Left renal cortex interstitium (tissue), 4 donors: ENCODE measurements at places on chromosomes 3 and 15. TPM values are rescaled to one million over a fixed set of nuclear protein-coding genes. Genes with fewer than 3 reads are reported as not detected.

Gene B3GALNT1
- 41.0 TPM for polyA plus RNA-seq

Gene GOLGA8J
- polyA plus RNA-seq = 3.0 TPM

Gene CD96
- polyA plus RNA-seq = 0.59 TPM

Gene DUOXA2
- not detected for polyA plus RNA-seq

Gene SEMA6D
- polyA plus RNA-seq = 48.8 TPM

Gene AHSG
- 90.9 TPM for polyA plus RNA-seq

Gene LSAMP
- polyA plus RNA-seq = 15.0 TPM

DNA sequence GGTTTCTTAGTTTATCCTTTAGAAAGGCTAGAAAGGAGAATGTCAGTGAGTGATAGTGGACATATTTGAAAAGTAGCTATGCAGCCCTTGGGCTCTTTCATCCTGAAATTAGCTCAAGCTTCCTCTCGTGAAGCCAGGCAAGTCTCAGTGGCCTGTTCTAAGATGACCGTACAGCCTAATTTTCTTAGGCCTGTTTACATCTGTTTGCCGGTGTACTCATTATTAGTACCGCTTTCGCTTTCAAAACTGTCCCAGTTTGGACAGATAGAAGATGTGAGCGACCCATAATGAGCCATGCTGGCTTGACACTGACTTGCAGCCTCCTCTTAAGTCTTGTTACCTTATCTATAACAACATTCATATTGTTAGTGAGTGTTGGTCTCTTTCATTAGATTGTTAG, 5.7 kb upstream of the ARL14 start:
- DNase-seq = no peak

DNA sequence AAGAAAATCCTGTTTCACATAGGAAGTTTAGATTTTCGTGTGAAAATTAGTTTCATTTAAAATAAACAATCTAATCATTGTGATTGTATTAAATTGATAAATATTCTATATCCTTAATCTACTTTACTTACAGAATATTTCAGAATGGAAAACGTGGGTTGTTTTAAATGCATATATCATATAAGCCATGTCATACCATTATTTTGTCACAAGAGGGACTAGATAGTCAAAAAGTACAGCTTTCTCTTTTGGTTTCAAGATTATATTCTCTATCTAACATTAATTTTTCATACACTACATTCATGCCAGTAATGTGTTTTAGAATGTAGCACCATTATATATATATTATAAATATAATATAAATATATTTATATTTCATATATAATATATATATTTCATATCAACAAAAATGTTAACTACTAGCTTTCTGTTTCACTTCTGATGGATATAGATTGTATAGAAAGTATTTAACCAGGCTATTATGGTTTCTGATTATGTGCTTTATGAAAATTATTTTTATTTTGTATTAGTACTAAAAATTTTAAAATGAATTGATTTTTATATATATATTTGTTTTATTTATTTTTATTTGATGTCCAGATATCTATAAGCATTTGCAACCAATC, 45.3 kb downstream of the OSTN start:
- no peak for DNase-seq

- DNase-seq = no peak
These were observed 31.3 kb downstream of the RNF168 start for GRCh38 chr3:196472286-196472685.

DNA sequence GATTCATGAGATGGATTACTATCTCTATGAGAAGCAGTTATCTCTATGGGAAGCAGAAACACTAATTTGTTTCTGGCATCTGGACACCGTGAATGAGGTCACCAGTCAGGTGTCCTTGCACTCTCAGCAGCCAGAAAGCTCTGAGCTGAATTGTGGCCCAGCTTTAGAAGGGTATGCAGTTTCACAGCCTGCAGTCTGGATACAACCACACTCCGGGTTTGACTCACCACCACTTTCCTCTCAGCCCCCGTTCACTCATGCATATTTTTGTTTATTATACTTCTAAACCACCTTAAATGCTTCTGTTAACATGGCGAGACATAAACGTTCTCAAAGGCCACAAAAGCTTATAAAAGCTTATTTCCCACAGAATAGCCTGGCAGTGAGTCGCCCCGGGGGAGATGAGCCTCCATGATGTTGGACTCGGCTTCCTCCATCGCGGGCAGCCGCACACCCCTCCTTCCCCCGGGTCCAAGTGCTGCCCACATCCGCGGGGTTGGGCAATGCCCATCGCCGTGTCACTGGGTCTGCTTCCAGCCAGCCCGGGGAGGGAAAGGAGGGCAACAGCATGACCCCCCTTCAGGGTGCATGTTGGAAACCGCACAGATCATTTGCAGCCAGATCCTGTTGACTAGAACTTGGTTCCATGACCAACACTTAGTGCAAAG, 16.8 kb upstream of the SLC41A3 start:
- no peak for DNase-seq

DNA sequence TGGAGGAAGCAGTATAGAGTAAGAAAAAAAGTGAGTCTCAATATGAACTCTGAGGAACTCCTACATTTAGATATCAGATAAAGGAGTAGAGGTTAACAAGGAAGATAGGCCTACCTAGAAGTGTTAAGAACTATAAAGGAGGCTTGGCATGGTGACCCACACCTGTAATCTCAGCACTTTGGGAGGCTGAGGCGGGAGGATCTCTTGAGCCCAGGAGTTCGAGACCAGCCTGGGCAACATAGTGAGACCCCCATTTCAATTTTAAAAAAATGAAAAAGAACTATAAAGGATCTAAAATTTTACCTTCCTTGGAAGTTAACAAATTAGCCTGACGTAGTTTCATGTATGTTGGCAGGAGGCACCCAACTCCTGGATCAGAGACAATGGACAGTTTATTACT, 14.5 kb downstream of the IREB2 start:
- DNase-seq = no peak

DNA sequence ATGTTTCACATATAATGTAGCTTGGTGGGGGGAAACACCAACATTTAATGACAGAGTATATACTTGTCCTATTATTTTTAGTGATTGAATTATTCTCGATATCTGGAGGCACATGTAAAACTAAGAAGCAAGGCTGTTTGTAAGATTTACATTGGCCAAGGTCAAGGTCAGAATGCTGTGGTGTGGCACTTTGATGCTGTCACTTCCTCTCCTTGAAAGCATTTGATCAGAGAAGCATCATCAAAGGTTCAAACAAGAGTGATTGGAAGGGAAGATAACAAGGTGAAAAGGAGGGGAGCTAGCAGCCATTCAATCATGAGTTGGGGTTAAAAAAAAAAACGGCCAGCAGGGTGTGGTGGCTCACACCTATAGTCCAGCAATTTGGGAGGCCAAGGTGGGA, 26.4 kb downstream of the RTF1 start:
- no peak for DNase-seq

- no peak for DNase-seq
These were observed 22.0 kb upstream of the PIGZ start for GRCh38 chr3:196990601-196991007.

- no peak for DNase-seq
These were observed 732.4 kb upstream of the DPPA4 start for GRCh38 chr3:110069761-110070160.

GRCh38 chr15:69657626-69658025, 205.0 kb downstream of the RPLP1 start:
- no peak for DNase-seq

- no peak for DNase-seq
These were observed 75.8 kb upstream of the ABI3BP start for GRCh38 chr3:101068876-101069606.

- DNase-seq = peak; percentile 50
These were observed 138.9 kb downstream of the TMCO5A start for GRCh38 chr15:38073178-38073946.

GRCh38 chr15:78208887-78209645, 25.3 kb downstream of the ACSBG1 start:
- DNase-seq = no peak

DNA sequence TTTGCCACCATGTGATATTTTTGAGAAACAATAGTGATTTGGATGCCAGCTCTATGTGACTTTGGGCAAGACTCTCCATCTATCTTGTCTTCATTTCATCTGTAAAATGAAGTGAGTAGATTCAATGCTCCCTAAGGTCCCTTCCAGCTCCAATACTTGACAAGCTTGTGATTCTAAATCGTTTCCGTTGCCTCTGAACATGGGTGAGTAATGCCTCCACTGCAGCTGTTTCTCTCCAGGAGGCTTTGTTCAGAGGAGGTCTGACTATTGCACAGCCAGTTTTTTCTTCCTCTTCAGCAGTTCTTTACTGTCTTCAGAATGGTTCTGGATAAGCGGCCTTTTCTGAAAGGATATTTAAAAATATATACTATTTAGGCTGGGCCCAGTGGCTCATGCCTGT, 14.8 kb upstream of the TMOD3 start:
- no peak for DNase-seq

DNA sequence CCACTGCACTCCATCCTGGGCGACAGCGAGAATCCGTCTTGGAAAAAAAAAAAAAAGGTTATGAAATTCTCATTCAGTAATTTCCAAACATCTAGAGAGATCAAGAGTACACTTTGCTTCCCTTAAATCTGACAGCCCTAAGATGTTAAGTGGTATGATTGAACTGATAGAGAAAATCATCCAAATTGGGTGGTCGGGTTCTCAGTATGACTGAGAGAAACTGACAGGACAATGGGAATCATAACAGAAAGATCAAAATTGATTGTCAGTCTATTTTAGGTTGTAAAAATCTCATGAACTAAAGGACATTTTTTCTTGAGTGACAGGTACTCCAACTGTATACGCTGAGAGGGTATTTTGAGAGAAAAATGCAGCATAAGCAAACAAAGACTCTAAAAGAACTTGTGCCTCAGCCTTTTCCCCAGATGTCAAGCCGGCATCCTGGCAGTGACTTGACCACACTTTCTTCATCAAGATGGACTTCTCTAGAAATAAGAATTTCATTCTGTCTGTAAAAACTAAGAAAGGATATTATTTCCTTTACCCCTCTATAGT, 65.8 kb downstream of the MYO5A start:
- no peak for DNase-seq

DNA sequence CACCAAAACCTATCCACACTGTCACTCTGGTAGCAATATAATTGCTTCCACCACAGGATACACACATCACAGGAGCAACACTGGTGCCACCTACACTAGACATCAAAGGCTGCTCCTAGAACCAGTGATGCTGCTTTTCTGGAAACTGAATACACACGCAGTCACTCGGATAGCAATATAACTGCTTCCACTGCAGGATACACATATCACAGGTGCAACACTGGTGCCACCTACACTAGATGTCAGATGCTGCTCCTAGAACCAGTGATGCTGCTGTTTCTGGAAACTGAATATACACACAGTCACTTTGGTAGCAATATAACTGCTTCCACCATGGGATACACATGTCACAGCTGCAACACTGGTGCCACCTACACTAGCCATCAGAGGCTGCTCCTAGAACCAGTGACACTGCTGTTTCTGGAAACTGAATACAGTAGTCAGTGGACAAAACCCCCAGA, 6.9 kb upstream of the TNFSF10 start:
- no peak for DNase-seq

GRCh38 chr3:186643493-186643892, 3.3 kb downstream of the FETUB start:
- DNase-seq = no peak
